ENCODE measurements at places on chromosomes 12 and 14.
A peak's percentile ranks its signal among the peaks of the same experiment; 100 is the strongest.

DNA sequence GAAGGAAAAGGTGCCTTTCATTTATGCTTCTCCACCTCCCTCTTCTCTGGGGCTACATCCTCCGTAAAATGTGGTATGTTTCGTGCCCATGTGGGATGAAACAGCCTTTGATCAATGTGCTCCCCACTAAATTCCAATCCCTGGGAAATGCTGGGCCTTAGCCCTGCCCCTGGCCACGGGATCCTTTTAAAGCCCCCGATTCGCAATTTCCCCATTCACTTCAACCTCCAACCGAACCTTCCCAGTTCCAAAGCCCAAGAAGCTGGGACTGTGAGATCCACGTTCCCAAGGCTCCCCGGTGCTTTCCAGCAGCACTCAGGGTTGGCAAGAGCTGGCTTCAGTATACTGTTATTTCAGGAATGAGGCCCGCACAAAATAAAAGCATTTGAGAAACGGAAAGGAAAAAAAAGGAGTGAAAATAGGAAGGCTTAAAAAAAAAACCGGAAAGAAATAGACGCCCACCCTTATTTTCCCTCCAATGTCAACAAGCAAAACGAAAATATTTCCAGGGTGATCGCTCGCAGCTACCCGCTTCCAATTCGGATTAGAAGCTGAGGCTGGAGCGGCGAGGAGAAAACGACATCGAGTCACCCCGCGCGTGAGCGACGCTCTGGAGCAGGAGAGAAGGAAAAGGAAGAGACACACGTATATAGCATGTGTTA lies 1.3 kb upstream of the FOXG1 start:
- DNase-seq, result no peak

- no peak for DNase-seq
Measured at GRCh38 chr14:71336489-71337192, 429.4 kb downstream of the PCNX1 start.

DNA sequence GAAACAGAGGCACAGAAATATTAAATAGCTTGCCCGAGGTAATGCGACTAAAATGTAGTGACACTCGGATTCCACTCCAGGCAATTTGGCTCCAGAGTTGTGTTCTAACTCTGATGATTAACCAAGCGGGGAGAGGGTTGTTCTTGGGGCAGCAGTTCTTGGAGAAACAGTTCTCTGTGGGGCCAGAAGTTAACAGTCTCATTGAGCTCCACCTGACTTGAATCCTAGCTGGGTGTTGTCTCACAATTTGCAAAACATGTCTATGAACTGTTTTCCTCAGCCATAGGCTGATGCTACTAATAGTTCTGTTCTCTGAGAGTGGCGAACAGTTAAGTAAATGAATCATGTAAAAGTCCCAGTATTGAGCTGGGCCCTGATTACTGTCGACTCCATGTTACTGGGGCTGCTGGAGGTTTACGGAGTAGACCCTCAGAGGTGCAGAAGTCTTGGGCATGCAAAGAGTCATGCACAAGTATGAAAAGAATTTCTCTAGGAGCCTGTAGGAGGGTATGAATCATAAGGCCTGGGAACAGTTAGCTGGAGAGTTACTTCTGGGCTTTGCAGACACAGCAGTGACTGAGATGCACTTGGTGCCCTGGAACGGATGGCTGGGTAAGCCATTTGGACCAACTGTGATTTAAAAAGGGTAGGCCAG lies 15.4 kb upstream of the NIN start:
- DNase-seq, result no peak

DNA sequence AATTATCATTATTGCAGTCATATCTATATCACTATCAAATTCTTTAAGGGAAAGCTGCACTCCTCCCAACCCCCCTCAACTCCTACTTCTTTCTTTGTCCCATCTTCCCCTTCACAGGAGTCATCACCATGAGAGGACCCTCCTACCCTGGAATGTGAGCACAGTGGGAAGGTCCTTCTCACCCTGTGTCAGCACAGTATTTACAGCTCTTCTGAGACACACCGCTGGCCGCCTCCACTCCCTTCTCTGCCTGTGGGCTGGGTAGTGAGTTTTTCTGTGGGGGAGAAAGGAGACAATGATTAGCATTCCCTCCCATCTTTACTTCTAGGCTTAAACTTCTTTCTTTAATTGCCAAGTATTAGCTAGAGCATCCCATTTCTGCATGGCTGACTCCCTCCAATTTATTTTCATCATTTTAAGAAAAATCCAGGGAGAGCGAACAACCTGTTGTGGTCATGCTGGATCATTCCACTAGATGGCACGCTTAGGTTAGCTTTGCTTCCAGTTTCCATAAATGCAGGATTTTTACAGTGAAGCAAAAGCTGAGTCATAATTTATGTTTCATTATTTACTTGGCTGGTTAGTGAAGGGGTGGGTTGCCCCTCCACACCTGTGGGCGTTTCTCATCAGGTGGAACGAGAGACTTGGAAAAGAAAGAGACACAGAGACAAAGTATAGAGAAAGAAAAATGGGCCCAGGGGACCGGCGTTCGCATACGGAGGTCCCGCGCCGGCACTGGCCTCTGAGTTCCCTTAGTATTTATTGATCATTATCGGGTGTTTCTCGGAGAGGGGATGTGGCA lies 188.5 kb downstream of the ALX1 start:
- peak; percentile 55 for DNase-seq

DNA sequence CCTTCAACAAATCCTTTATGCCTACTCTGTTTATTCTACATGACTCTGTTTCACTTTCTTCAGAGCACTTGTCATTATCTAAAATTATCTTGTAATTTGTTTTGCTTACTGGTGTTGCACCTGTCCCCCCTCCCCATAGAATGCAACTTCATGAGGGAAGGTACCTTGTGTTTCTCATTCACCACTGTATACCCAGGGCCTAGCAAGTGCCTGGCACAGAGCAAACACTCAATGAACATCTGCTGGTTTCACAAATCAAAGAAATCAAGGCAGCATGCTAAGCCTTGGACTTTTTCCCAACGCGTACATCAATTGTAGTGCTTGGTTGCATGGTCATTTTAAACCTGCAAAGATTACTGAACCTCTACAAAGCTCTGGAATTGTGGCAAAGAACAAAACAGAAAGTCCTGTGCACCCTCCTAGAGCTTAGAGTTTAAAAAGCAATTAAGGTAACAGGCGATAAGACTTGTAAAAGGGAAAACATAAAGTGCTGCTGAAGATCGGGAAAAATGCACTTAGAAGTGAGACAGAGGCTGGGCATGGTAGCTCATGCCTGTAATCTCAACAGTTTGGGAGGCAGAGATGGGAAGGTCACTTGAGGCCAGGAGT lies 479.1 kb downstream of the MED13L start:
- no peak for DNase-seq

- DNase-seq, result peak; percentile 68
Measured at GRCh38 chr14:49862089-49862673, 9.6 kb upstream of the NEMF start.

Data from SHP77 treated with DMSO at 0.1 percent for 48 hours (cell line).